ENCODE measurements at places on chromosomes 7 and 10.

DNA sequence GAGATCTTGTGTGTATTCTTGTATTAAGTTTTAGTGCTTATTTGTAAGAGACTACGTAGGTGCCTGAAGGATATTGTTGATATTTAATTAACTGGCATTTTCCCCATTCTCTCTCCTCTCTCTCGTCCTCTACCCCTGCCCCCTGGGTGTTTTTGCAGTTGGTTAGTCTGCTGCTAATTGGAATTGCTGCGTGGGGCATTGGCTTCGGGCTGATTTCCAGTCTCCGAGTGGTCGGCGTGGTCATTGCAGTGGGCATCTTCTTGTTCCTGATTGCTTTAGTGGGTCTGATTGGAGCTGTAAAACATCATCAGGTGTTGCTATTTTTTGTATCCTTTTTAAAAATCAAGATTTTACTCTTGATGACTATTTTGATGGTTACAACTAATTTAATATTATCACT lies 22.5 kb downstream of the TSPAN13 start:
- DNase-seq = no peak

- no peak for DNase-seq
Measured at GRCh38 chr7:21972397-21972784, 26.7 kb upstream of the CDCA7L start.

- DNase-seq = no peak
Measured at GRCh38 chr10:132538790-132539421, 1.3 kb downstream of the INPP5A start.

GRCh38 chr7:36639826-36640225 lies 84.5 kb downstream of the AOAH start:
- DNase-seq = no peak

GRCh38 chr10:15879058-15879457 lies 18.8 kb upstream of the MINDY3 start:
- no peak for DNase-seq

DNA sequence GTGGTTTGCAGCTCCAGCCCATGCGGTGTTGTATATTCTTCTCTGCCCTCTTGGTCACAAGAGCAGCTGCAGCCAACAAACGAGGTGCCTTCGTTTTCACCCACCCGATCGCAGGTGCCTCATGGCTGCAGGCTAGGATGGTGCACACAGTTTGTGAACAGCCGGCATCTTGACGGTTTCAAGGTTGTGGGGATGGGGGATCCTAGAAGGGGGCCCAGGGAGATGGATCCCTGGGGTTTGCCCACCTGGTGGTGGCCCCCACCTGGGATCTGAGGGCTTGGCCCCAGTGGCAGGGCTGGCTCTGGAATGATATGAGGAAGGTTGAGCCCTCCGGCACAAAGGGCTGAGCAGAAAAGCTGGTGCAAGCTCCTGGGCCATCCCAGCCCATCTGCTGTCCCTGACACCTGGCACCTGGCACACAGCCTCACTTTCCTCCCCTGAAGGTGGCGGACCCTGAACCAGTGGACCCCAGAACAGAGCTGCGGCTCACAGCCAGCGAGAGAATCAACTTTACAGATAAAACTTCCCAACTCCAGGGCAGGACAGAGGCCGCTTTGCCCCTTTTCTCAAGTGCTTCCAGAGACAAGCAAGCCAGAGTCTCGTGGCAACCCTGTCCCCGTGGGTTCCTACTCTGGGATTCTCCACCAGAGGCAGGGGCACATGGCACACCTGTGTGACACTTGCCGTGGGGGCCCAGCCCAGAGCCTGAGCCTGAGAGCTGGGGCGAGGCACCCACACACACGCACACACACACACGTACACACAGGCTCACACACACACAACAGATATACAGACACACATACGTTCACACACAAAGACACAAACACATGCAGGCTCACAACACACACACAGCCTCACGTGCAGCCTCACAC lies 177.3 kb upstream of the PPP2R2D start:
- DNase-seq = no peak

All from HFF-Myc (cell line).